Activated CD8-positive, alpha-beta memory T cell treated with anti-CD3 and anti-CD28 coated beads for 36 hours (primary cell): ENCODE measurements at places on chromosomes 4 and X. TPM values are rescaled to one million over a fixed set of nuclear protein-coding genes. Genes with fewer than 3 reads are reported as not detected.

The TNIP3 gene
- total RNA-seq: 16.9 TPM

The CYBB gene
- not detected for total RNA-seq

The CTAG1A gene
- not detected for total RNA-seq

The GPR78 gene
- not detected for total RNA-seq

The HTR2C gene
- total RNA-seq: not detected

The NAA11 gene
- not detected for total RNA-seq

The BEND2 gene
- total RNA-seq: not detected

The FABP2 gene
- not detected for total RNA-seq

The AMOT gene
- 1.7 TPM for total RNA-seq

The DOK7 gene
- total RNA-seq: not detected

The FOXO4 gene
- total RNA-seq: 9.7 TPM

The ATP1B4 gene
- not detected for total RNA-seq
